ENCODE measurements at places on chromosomes 5 and 9.

- peak; percentile 91 for DNase-seq
Measured at GRCh38 chr9:109914280-109915027, 134.5 kb downstream of the PALM2AKAP2 start.

GRCh38 chr9:2624051-2624682 lies 2.6 kb downstream of the VLDLR start:
- no peak for DNase-seq

DNA sequence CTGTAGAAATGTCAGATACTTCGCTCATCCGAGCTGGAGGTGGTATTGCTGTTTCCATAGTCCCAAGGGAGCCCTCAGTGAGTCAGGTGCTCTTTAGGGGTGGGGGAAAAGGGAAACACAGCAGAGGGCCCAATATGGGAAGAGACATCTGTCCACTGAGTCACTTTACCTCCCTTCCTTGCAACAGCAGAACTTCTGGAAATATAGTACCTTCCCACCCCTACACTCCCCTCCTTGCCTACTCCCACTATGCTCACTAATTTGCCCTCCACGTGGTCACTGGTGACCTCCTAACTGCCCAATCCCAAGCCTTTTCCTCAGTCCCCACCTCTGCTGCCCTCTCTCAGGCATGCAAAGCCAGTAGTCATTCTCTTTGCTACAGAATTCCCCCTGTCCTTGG lies 1.9 kb downstream of the HK3 start:
- DNase-seq, result no peak

DNA sequence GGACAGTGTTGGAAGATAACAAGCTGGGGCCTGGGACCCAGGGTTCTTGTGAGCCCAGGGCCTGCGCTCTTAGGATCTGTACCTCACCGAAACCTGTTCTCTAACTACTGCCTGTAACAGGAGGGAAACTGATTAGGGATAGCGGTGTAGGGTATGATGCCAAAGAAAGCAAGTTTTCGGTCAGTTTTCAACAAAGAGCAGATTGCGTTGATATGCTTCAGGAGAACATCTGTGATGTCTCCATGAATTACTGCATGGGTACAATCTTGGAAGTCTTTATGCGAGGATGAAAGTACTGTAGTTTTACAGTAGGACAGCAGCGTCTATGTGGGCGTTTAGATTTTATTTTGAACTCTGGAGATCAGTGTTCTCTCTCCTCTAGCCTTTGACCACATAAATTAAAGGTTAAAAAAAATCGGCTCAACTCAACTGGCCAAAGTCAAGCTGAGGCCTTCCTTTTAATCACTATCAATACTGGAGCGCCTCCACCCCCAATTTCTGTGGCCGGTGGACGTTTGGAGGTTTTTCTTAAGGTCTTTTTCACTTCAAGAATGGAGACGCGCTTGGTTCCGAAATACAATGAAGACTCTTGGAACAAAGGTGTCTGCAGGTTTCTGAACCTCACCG lies 3.0 kb downstream of the NFIL3 start:
- DNase-seq, result no peak

GRCh38 chr9:130590305-130590704 lies 10.9 kb downstream of the FUBP3 start:
- no peak for DNase-seq

GRCh38 chr5:159632866-159633265 lies 283.4 kb upstream of the ADRA1B start:
- DNase-seq, result no peak

GRCh38 chr5:74651710-74652109 lies 11.2 kb upstream of the ENC1 start:
- no peak for DNase-seq

- DNase-seq, result no peak
Measured at GRCh38 chr9:71678999-71679398, 89.3 kb downstream of the CEMIP2 start.

- no peak for DNase-seq
Measured at GRCh38 chr9:4422495-4422894, 67.8 kb upstream of the SLC1A1 start.

DNA sequence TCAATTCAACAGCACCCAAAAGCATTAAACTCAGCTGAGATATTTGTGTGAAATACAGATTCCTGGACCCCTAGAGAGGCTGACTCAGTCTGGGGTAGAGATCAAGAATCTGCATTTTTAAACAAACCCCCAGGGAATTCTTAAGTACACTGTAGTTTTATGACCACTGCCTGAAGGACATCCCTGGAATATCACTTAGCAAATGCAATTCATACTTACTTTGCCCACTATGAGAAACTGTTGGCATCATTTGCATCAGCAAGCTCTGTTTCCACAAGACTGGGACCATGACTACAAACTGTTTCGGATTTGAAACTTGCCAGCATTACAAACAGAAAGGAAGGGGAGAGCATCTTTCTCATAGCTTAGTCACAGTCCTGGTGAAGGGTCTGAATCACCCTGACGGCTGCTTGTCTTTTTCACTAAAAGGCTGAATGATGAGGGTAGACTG lies 63.7 kb downstream of the MLLT3 start:
- DNase-seq, result peak; percentile 84

DNA sequence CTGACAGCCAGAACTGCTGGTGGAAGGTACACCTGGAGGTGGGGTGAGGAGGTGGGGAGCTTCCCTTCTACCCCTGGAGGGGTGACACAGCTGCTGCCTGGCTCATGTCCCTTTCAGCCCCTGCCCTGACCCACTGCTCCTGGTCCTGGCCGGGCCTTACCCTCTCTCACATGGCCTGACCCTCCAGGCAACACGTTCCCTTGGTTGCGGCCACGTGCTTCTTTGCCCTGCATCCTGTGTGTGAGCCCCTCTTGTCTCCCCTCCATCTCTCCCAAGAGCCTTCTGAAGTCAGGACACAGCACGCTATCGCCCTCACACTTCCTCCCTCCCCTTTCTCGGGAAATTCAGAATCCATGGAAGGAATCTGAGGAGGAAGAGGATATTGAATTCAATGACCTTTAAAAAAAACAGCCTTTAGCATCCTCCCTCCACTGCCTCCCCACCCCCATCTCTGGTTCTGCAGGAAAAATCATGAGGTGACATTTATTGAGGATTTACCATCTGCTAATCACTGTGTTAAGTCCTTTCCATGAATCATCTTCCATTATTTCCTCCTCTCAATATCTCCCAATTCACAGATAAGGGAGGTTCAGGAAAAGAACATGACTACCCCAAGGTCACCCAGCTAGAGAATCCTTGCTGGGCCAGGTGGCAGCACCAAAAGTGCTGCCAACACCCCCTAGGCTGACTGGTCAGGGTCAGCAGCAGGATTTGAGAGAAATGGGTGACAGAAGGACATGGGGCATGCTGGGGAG lies 8.3 kb downstream of the AQP3 start:
- no peak for DNase-seq

DNA sequence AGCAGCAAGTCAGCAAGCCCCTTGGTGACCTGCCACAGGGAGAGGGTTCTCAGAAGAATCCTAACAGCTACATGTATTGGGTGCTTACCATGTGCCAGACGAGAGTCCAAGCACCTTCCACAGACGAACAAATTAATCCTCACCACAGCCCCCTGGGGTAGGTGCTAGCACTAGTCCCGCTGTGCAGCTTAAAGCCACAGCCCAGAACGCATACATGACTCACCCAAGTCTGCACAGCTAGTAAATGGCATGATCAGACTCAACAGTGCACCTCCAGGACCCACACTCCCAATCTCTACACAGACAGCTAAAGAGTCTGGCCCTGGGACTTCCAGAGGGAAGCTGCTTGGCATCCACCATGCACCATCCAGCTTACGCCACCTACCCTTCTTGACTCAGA lies 111.5 kb downstream of the PAX5 start:
- no peak for DNase-seq

DNA sequence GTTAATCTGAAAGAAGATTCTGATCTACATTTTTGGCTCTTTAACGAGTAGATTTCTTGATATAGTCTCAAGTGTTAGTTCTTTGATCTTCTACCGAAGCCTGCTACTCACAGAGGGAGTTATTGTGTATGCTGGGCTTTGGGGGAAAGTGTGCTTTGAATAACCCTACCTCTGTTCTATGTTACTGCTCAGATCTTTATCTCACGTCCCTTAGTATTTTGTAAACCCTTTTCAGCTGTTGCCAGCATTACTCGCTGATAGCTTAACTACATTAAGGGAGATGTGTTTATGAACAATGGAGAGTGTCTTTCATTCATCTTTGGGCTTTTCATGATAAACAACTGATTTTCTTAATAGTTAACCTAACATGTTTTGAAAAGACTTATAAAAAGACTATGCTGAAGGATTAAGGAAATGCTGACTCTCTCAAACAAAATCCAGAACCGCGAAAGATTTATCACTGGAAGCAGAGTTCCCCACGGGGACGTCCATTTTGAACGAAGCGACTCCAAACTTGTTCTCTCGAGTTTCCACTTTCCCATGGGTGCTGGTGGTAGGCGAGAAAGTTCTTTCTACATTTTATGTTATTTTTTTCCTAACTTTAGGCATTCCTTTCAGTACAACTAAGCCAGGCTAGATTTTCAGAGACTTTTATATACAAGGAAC lies 27.9 kb upstream of the ALDH1A1 start:
- no peak for DNase-seq

GRCh38 chr9:117719161-117719920 lies 15.1 kb downstream of the TLR4 start:
- no peak for DNase-seq

GRCh38 chr9:117779760-117780159 lies 75.6 kb downstream of the TLR4 start:
- DNase-seq, result no peak

GRCh38 chr9:135501261-135502167 lies 1.0 kb downstream of the MRPS2 start:
- DNase-seq, result peak; percentile 14

- DNase-seq, result no peak
Measured at GRCh38 chr9:101512116-101512515, 21.5 kb upstream of the RNF20 start.

- no peak for DNase-seq
Measured at GRCh38 chr5:1856596-1857255, 26.0 kb downstream of the IRX4 start.

- no peak for DNase-seq
Measured at GRCh38 chr9:87829756-87830155, 52.9 kb upstream of the SPATA31E1 start.

GRCh38 chr9:13597427-13597826 lies 317.9 kb upstream of the MPDZ start:
- no peak for DNase-seq

DNA sequence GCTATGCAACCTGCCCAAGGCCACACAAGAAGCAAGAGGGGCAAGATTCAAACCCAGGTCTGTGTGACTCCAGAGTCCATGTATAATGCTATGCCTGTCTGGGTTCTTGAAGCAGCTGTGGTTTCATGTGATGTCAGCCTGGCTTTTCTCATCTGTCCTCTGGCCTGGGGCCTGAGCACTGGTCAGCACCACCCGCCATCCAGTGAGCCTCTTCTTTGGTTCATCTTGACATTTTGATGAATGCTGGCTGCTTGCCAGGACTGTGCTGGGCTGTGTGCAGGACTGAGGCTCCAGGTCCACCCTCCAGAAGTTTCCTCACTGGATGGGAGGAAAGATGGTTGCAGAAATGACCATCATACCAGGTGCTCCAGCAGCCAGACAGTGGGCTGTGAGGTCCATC lies 61.5 kb downstream of the TSTD2 start:
- DNase-seq, result no peak

DNA sequence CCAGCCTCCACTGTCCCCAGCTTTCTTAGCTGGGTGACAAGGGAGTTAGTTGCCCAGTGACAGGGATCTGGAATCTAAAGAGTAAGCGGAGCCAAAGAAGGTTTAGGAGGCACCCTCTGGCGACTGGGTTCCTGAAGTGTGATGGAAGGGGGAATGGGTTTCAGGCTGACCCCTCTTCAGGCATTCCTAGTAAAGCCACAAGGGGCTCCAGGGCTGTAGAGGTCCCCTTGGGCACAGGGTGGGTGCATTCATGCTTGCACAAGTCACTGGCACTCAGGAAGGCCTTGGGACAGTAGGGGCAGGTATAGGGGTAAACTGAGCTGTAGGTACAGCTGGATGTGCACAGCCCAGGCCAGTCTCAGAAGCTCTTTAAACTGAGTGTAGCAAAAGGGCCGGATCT lies 74.2 kb downstream of the CPLANE1 start:
- DNase-seq, result no peak

DNA sequence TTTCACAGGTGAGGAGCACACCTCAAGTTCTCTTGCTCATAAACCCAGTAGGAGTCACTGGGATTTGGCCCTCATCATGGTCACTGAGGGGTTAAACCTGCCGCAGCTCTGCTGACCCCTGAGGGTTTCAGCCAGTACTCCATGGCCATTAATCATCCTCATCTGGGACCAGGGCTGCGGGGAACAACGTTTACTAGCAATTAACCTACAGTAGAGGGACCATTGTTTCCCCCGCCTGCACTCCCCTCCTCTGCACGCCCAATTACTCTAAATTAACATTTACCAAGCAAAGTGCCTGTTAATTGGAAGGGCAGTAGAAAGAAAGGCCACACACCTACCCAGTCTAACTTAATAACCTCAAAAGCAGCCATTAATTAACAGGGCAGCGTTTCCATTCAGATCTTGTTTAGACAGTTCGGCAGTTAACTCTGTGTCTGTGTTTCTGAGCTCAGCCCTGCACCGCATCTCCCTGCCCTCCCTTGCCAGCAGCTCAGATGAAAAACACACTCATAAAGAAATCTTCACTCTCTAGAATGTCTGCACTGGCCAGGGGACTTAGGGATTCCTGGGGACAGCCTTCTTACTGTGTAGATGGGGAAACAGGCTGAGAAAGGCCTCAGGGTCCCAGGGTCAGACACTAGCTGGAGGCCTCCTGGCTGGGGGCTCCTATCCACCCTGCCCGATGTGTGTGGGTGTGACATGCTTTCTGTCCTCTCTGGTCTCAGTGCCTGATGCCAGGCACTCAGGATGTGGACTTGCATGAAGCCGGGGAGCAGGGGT lies 51.6 kb downstream of the ALG2 start:
- DNase-seq, result no peak

DNA sequence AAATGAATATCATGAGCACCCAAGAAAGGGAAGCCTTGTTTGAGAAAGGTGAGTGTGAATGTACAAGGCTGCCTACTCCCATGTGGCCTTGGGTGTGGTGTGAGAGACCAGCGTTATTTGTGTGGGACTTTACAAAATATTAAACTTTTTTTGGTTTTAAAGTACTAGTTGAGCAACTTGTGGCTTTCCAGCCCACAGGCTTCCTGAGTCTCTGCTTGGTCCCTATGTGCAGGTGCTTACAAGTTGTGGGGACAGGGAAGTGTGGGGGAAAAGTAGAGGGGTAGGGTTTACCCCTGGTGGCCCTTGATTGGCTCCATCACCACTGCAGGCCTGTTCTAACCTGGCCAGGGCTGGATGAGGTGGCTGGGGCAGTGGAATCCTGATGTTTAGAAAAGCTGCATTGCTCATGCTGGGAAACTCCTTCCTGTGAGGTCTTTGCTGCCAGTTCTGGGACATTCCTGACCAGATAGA lies 19.7 kb downstream of the PTTG1 start:
- no peak for DNase-seq

All from GM04504 (cell line).